ENCODE measurements at places on chromosomes 7 and 10.

GRCh38 chr7:33722383-33723101 is 182.8 kb upstream of the BMPER start:
- peak; percentile 15 for DNase-seq

- DNase-seq, result no peak
Observed at GRCh38 chr7:151484971-151485707, 34.6 kb downstream of the RHEB start.

- no peak for DNase-seq
Observed at GRCh38 chr10:61993711-61994401, 92.4 kb downstream of the ARID5B start.

DNA sequence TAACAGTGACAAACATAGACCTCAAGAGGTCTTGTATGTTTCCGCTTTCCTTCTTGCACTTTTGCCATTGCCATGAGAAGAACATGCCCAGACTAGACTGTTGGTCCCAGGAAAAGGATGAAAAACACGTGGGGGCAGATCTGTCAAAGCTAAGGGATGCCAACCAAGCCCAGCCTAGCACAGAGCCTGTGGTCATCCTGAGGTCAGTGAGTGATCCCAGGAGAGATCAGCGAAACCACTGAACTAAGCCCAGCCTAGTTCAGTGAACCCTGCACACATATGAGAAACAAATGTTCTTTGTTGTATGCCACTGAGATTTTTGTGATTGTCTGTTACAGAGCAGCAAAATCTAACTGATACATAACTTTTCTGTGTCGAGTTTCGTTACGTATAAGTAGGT is 718.8 kb downstream of the MAGI2 start:
- DNase-seq, result no peak

DNA sequence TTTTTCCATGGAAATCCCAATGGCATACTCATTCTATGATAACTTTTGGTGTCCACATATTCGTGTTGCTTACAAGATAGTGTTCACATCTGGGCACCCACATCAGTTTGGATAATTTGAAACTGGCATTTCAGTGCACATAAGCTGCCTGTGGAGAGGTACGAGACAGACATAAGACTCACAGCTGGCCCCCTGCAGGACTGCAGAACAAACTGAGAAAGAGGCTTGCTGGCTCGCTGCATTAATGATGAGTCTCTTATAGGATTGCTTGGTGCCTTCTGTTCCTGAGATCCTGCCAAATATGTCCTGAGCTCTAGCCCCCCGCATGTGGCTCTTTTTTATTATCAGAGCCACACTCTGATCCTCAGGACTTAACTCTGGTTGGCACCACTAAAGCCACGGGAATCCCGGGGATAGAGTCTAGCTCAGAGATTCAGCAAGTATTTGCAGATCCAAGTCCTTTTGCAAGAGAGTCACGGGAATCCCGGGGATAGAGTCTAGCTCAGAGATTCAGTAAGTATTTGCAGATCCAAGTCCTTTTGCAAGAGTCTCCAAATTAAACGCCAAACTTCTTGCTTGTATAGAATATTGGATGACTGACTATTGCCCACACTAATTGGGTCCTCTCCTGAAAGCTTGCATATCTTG is 34.0 kb upstream of the JCAD start:
- DNase-seq, result no peak

- no peak for DNase-seq
Observed at GRCh38 chr7:128681794-128682537, 9.9 kb downstream of the GARIN1A start.

- DNase-seq, result no peak
Observed at GRCh38 chr10:131187926-131188325, 123.6 kb downstream of the TCERG1L start.

DNA sequence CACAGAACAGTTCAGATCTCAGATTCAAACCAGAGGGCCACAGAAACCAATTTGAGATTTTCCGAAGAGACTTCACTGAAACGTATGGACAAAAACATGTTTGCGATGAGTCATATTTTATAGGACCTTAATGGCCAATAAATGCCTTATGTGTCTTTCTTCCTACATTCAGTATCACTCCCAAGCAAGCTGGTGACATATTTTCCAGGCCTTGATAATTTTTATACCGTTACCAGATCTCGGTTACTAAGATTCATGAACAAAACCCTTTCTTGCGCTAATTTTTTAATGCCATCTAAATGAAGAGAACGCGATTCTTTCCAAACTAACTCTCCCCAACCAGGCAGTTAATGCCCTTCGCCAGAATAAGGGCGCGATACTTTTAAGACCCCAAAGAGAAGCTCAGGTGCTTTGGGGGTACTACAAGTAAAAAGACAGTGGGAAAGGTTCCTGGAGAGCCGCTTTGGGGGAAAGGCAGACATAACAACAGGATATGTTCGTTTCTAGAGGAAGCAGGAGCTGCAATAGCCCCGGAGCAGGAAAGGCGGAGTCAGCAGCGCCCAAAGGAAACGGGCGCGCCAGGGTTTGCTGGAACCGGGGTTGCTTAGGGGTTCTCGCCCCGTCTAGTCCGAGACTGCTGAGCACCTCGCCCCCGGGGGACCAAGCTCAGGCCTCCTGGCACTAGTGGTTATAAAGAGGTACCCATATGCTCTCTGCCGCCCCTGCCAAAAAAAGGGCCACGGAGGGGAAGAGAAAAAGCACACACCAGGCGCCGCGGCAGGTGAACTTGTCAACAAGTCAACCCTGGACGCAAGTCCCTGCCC is 884 bp downstream of the ICA1 start:
- peak; percentile 40 for DNase-seq

DNA sequence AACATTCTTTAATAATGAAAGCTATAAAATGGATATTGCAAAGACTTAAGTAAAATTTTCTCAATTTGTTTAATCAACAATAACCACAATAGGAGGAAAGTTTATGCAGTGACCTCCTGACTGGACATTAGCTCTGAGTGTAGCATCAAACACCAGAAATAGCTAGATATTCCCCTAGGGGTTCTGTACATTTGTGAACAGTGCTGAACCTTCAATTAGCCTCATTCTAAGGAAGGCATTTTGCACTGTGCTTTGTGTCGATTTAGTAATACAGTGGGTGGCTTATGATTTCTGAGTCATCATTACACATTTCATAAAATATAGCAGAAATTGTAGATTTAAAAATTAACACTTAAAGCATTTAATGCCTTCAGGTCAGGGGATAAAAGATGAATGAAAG is 367.3 kb upstream of the PCDH15 start:
- no peak for DNase-seq

- no peak for DNase-seq
Observed at GRCh38 chr10:124735491-124736286, 8.5 kb downstream of the FAM53B start.

DNA sequence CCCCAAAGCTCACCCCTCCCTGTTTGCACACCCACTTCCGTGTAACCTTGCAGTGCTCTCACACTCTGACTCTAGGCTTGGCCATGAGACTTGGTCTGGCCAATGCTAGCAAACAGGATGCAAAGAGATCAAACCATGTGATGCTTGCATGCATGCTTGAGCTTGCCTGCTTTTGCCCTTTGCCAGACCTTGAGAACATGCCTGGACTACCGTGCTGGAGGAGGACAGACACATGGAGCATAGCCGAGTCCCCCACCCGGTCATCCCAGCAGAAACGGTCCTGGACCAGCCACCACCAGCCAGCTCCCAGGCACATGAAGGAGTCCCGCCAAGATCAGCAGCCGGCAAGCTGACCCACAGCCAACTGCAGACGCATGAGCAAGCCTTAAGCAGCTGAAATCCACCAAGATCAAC is 23.4 kb downstream of the PYROXD2 start:
- DNase-seq, result no peak

DNA sequence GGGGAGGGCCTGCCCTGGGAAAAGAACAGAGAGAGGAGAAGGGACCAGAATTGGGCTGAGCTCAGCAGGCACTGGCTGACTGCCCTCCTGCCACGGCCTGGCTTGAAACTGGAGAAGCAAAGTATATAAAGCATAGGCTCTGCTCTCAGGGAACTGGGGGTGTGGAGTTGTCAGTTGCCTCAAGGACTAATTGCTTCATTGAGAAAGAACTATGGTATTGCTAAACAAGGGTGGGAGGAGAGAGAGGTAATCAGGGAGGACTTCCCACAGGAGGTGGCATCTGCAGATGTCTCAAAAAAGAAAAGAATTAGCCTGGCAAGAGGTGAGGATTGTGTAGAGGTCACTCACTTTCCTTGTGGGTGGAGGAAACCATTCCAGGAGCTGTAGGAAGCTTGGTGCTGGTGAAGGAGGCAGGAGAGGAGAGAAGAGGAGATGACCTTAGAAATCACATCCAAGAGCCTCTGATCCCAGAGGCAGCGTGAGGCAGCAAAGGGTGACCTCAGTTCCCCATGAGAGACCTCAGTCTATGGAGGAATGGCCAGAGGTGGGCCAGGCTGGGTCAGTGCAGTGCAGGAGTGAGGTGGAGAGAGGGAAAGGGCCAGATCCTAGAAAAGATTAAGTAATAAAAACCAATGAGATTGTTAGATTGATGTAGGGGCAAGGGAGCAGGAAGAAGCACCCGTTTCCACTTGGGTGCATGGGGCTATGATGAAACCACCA is 2.4 kb downstream of the PILRB start:
- DNase-seq, result no peak

DNA sequence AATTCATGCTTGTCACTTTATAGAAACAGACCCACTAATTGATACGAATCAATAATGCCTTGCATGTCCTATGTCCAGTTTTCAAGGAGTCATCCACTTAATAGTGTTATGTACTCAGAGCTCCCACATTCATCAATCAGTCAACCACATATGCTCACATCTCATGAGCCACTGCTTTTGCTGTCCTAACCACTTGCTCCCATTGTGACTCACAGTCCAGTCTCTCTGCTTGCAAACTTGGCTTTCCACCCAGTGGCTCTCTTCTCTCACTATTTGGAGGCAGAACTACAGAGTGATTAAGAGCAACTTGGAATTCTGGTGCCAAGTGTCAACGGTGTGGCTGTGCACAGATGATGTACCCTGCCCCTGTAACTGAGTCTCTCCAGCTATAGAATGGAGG is 166.0 kb downstream of the SNX13 start:
- no peak for DNase-seq
